ENCODE measurements at places on chromosomes 7 and 10.

DNA sequence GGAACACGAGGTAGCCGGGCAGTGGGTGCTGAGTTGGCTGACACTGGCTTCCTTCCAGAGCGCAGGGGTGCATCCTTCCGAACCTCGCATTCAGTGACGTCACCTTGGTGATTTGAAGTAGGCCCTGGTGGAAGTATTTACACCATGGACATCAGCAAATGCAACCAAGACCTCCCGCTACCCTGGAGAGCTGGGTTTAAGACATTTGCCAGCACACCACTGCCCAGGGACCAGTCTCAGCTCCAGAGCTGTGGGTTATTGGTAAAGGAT lies 106.4 kb upstream of the GPR26 start:
- no peak for DNase-seq

GRCh38 chr10:71827852-71828251 lies 23.2 kb downstream of the PSAP start:
- DNase-seq: no peak

- DNase-seq: no peak
These were observed 61.3 kb upstream of the TRIL start for GRCh38 chr7:29019387-29019786.

- no peak for DNase-seq
These were observed 78.2 kb downstream of the AKR1C4 start for GRCh38 chr10:5274795-5275194.

GRCh38 chr7:66146701-66147100 lies 32.1 kb downstream of the CRCP start:
- DNase-seq: no peak

GRCh38 chr7:117873310-117874190 lies at the start of gene CTTNBP2:
CTTNBP2 (minus strand) TSS chr7:117873441; CDS start chr7:117873415, 26 bp downstream.
- DNase-seq: peak; percentile 77

- DNase-seq: no peak
These were observed 939.8 kb downstream of the SORCS1 start for GRCh38 chr10:106224676-106225075.

GRCh38 chr10:73590881-73591799 lies at the start of gene USP54:
USP54 (minus strand) TSS chr10:73591342; CDS start chr10:73575658, 15,684 bp downstream.
- DNase-seq: peak; percentile 90

DNA sequence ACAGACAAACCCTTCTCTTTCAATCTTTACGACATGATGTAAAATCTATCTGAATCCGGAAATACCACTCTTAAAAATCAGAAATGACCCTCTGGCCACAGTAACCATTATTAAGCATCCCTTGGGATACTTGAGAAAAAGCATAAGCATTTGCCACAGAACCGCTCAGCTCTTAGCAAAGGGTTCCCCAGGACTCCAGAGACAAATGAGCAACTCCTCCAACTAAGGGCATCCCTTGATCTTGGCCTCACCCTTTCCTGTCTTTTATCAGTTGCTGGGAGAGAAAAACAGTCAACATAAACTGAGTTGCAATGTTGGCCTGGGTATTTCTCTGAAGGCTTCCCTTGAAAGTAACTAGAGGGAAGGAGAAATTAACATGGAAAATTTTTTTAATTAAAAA lies 3.5 kb downstream of the PDLIM1 start:
- no peak for DNase-seq

- no peak for DNase-seq
These were observed 27.1 kb downstream of the ZNF775 start for GRCh38 chr7:150406312-150406566.

- DNase-seq: no peak
These were observed 178.9 kb upstream of the LYZL1 start for GRCh38 chr10:29109707-29110571.

DNA sequence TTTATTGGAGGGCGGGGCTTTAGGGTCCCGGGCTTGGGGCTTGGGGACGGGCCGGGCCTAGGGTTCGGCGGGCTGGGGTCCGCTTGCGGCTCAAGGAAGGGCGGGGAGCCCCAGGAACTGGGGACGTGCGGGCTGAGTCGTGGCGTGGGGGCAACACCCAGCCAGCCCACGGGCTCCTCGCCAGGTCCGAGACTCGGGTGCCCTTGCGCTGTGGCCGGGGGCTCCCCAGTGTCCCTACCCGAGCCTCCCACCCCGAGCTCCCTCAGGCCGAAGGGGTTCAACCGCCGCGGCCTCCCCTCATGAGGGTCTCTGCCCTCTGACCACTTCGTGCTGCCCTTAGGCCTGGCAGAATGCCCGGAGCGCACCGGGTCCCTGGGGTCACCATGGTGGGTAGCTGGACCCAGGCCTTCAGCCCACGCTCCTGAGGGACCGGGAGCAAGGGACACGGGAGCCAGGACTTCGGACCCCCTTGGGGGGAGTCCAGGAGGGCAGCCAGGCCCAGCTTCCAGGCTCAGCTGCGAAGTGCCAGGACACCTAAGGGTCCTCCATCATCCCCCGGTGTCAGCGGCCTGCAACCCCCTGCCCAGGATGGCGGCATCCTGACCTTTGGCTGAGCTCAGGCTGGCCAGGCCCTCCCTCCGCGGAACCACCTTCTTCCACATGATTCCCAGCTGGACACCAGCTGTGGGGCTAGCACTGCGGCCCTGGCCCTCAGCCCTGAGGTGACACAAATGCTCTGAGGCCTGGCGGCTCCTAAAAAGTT lies 524 bp upstream of the FUOM start:
- no peak for DNase-seq

DNA sequence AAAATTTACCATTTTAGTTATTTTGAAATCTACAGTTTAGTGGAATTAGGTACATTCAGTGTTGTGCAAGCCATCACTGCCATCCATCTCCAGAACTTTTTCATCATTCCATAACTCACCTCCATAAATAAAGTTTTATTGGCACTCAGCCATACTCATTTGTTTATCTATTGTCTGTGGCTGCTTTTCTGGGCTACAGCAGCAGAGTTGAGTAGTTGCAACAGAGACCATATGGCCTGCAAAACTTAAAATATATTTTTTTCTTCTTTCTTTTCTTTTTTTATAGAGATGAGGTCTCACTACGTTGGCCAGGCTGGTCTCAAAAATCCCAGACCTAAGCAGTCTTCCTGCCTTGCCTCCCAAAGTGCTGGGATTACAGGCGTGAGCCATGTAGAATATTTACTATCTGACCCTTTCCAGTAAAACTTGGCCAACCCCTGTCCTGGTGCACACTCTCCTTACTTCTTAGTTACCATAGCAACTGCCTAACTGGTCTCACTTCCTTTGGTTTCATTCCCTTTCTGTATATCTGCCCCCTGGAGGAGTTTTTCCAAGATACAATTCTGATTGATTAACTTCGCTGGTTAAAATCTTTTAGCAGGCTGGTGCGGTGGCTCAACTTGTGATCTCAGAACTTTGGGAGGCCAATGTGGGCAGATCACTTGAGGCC lies 133.2 kb downstream of the CUX1 start:
- no peak for DNase-seq
